ENCODE measurements at places on chromosomes 1 and 21.

GRCh38 chr1:222127526-222128152, 385.8 kb upstream of the DUSP10 start:
- DNase-seq = no peak

GRCh38 chr1:239237912-239238311, 148.5 kb upstream of the CHRM3 start:
- DNase-seq = no peak

DNA sequence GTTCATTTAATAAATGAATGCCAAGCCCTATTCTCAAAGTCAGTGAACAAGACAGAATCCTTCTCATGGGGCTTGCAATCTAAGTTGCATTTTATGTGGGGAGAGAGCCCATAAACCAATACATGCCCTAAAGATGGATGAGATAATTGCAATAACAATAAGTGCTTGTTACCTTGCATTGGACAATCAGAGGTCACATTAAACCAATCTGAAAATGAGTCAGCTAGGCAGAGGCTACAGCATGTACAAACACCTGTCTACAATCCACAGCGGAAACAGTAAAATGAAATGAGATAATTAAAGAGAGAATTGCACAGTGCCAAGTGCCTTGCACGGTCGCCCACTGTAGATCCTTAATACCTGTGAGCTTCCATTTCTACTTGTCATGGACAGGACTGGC, 7.4 kb upstream of the IGFN1 start:
- DNase-seq = no peak

DNA sequence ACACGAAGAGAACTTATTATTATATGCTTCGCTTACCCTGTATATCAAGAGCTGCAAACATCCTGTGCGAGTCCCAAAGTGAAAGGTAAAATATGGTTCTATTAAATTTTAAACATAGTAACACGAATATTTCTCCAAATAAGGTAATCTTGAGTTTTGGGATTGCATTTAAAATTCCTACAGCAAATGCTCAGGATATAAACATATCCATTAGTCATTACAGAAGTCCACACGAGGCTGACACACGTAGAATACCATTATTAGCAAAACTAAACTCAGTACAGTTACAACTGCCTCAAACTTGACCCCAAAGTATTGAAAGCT, 282 bp upstream of the LYPLAL1 start:
- DNase-seq = no peak

DNA sequence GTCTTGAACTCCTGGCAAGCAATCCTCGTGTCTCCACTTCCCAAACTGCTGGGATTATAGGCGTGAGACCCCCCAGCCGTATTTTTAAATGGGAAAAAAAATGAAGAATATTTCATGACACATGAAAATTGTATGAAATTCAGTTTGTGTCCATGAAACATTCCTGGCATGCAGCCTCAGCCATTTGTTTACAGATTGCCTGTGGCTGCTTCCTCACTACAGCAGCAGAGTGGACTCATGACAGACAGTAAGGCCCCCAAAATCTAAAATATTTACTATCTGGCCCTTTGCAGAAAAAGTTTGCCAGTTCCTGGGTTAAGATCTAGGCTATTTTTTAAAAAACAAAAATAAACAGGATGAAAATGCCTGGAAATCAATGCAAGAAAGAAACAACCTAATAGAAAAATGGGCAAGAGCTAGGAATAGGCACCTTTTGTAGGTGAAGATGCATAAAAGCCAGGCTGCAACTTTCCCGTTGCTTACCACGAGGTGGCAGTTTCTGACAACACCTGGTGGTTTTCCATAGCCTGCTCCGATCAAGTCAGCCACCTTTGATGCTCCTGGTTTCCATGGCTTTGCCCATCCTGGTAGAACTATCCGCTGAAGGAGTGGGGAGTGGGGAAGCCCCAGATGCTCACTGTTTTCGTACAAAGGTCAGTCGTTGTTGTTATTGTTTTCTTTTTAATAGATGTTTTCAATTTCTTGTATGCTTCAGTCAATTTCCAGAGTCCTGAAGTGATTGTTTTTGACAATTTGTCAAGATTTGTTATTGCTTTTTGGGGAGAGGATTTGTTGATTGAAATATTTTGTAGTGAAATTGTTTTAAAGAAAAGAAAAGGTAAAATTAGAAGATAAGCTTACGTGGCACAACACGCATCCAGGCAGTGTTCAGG, 24.3 kb downstream of the UBE2Q1 start:
- peak; percentile 63 for DNase-seq

DNA sequence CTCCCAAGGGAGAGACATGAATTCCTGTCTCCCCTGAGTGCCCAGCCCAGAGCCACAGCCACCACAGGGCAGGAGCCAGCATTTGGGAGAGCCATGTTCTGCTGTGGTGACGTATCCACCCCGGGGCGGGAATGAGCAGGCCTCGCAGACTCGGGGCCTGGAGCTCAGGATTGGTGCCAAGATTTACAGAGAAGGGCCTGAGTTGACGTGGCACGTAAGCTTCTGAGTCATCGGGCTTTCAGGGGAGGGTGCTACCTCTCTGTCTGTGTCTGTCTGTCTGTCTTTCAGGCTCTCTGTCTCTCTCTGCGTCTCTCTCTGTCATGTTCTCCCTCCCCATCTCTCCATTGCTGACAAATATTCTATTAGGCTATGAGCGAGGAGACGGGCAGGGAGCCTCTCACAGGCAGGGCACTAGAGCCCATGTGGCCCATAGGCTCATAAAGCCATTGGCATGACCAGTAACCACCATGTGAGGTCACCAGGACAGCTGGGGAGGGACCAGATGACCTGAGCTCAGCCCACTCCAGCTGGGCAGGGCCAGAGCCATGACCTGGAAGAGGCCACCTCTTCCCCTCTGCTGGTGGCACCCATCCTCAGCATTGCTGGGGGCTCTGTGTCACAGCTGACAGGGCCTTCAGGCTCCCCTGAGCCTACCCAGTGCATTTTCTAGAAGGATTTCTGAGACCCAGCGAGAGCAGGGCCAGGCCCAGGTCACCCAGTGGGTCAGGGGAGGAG, 300.0 kb upstream of the VAMP3 start:
- DNase-seq = no peak

GRCh38 chr1:59007820-59008598, 224.2 kb upstream of the JUN start:
- DNase-seq = no peak

DNA sequence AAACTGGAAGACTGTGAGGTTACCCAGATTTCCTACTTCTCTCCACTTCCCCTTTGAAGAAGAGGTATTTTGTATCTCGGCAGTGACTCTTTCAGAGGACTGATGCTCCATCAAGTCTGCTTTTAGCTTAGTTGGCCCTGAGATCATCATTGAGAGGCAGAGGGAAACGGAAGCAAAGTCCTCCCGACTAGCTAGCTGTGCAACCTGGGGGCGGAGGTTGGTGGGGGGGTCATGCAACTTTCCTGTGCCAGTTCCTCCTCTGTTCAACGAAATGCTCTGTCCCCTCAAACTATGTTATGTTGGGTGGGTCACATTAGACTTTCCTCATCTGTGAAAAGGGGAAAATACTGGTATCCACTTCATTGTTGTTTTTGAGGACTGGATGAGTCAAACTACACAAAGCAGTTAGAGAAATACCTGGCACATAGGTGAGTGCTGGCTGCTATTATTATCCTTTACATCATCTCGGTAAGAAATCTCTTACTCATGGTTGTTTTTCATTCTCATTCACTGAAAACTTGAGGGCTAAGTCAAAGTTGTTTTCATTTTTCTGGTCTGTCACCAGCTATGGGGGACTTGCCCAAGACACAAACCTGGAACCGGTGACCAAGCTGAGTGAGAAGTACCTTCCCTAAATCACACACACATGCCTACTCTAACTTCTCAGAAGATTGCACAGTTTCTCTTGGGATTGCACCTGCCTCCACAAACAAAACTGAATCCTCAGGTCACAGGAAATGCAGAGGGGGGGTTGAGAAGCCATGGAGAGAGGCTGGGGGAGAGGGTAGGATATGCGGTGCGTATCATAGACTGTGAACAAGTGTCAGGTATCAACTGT, 83.3 kb downstream of the ABCA4 start:
- no peak for DNase-seq

DNA sequence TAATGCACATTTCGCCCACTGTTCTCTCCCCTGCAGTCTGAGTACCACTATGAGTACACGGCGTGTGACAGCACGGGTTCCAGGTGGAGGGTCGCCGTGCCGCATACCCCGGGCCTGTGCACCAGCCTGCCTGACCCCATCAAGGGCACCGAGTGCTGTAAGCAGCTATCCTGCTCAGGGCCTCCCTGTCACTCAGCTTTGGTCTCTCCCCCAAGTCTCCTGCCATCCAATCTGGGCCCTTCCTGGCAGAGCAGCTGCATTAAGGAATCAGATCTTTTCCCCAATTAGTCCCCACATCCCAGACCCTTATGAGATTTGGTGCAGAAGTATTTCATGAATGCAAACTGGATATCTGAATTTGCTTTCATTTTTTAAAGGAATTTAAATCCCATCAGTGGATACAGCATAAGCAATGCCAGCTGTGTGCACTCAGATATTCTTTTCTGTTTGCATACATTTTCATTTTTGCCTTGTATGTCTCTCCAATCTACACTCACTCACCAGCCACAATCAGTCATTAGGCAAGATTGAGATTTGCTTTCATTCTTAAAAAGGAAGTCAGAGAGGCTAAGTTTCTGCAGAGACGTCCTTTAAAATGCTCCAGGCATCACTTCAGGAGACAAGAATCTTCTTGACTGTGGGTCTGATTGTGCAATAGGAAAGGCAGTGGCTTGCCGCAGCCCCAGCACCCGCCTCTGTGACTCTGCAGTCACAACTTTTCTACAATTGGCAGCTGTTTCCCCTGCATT, 48.1 kb downstream of the ELAPOR1 start:
- no peak for DNase-seq

GRCh38 chr1:34296059-34296458, 119.4 kb downstream of the C1orf94 start:
- DNase-seq = no peak

DNA sequence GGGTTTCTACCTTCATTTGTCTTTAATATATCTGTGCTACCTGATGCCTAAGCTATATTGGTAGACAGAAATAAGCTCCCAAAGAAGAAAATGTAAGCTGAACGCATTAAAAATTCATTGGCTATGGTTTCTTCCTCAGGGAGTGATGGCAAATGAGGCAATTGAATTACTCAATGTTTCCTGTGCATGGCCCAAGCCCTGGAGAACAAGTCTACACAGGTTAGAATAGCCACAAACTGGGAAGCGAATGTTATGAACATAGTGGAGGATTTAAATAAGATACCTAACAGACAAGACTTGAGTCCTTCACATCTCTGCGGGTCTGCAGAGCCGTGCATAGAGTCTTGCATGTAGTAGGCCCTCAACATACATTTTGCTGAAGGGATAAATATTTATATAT, 350.3 kb downstream of the RWDD3 start:
- DNase-seq = no peak

GRCh38 chr1:201169971-201170532, 15.8 kb upstream of the TMEM9 start:
- no peak for DNase-seq

DNA sequence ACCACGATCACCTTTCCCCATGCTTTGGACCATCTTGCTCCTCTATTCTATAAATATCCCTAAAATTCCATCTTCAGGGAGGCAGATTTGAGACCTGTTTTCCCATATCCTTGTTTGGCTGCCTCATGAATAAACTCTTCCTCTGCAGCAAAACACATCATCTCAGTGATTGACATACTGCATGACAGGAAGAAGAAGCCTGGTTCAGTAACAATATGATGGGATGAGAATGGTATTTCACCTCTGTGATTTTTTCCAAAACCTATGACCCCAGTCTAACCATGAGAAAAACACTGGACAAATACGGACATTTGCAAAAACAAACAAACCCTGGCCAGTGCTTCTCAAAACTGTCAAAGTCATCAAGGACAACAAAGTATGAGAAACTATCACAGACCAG, 53.8 kb upstream of the ZSWIM5 start:
- DNase-seq = no peak

GRCh38 chr1:241702442-241703373, 50.6 kb downstream of the WDR64 start:
- no peak for DNase-seq

- no peak for DNase-seq
Observed at GRCh38 chr21:40732253-40733023, 114.5 kb downstream of the DSCAM start.

- DNase-seq = no peak
Observed at GRCh38 chr1:30100524-30100862, 622.9 kb downstream of the MATN1 start.

GRCh38 chr1:48841966-48842365, 65.3 kb upstream of the BEND5 start:
- no peak for DNase-seq

DNA sequence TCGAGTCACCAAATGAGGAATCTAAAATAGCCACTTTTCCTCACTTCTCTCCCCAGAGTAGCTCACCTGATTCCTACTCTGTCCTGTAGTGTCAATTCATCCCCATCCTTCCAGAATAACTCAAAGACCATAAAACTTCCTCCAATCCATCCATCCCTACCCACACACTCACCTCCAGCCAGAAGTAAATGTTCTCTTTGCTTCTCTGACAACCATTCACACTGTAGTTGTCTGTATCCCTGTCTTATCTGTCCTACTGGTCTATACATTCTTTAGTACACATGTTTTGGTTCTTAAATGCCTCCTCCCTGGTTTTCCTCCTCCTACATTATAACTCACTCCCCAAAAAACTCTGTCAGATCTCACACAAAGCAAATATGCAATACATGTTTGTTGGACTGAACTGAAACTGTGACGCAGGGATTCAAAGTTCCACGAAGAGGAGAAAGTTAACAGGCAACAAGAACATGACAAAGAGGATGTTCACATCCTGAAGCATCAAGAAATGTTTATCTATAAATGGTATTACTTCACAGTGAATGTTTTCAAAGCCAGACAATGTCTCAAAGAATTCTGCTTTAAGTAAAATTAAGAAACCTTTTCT, 11.0 kb downstream of the TP53BP2 start:
- DNase-seq = no peak

DNA sequence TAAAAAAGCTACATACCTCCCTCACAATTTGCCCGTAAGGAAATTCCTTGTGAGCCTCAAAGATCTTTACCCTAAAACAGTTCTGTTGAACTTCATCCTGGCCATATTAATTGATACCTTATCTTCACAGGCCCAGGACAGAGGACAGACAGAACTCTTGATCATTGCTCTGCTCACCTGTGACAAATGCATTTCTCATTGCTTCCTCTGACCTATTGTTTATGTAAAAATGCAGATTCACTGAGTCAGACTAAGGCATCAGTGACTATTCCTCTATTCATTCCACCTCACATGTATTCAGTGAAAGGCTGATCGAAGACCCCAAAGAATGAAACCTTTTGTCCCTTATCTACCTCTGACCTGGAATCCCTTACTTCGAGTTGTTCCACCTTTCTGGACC, 61.0 kb downstream of the BACH1 start:
- DNase-seq = no peak

GRCh38 chr1:183000167-183000962, 22.9 kb upstream of the LAMC1 start:
- no peak for DNase-seq
